ENCODE measurements at places on chromosomes 11 and 22.

GRCh38 chr22:32839831-32840584, 38.5 kb downstream of the TIMP3 start:
- DNase-seq = no peak

DNA sequence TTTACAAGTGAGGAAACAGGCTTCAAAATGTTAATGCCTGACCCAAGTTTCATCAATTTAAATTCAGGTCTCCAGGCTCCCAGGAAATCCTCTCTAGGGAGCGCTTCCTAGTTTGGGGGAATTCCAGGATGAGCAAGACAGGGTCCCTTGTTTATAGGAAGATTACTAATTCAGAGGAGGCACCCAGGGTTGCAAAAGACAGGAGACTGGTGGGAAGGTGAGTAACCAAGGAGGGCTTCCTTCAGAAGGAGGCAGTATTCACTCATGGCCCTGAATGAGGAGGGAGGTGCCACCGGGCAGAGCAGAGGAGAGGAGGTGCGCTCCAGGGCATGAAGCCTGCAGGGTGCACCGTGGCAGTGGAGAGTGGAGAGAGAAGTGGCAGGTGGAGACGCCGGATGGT, 1.6 kb downstream of the TMEM132A start:
- DNase-seq = no peak

DNA sequence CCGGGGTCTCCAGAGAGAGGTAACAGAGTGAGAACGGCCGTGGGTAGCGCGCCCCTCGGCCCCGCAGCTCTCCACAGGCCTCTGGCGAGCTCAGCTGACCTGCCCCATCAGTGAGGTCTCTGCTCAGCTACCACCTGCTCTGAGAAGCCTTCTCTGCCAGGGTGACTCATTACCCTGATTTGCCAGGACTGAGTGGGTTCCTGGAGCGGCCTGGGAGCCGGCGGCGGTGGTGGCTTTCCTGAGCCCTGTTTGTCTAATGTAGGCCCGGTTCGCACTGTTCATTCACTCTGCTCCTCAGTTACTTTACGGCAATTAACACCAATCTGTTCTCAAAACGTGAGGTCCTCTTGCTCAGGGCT, 351.0 kb upstream of the B3GAT1 start:
- peak; percentile 19 for DNase-seq

- no peak for DNase-seq
Observed at GRCh38 chr22:48372390-48372789, 1455.3 kb downstream of the BRD1 start.

- no peak for DNase-seq
Observed at GRCh38 chr11:67372321-67372992, 941 bp downstream of the CLCF1 start.

DNA sequence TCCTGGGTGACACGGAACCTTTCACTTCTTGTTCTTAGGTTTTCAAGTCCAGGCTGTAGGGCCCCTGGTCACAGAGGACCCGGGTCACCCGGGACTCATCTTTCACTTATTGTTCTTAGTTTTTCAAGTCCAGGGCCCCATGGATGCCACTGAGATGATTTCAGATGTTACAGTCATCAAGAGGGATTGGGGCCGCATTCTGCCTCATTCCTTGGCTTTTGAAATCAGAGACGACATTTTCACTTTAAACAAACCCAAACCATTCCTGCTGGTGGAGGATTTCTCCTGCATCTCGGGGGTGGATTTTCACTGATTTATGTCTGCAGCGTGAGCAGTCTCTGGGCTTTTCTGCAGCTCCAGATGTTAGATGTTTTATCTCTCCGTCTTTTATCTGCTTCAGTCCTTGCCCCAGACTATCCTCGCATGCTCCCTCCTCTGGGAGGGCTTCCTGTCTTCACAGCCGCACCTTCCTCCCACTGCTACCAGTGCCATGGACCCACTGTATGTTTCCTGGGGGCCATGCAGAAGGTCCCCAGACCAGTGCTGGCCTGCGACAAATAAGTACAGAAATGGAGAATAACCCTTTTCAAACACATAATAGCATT, 27.4 kb downstream of the FBLN1 start:
- no peak for DNase-seq

DNA sequence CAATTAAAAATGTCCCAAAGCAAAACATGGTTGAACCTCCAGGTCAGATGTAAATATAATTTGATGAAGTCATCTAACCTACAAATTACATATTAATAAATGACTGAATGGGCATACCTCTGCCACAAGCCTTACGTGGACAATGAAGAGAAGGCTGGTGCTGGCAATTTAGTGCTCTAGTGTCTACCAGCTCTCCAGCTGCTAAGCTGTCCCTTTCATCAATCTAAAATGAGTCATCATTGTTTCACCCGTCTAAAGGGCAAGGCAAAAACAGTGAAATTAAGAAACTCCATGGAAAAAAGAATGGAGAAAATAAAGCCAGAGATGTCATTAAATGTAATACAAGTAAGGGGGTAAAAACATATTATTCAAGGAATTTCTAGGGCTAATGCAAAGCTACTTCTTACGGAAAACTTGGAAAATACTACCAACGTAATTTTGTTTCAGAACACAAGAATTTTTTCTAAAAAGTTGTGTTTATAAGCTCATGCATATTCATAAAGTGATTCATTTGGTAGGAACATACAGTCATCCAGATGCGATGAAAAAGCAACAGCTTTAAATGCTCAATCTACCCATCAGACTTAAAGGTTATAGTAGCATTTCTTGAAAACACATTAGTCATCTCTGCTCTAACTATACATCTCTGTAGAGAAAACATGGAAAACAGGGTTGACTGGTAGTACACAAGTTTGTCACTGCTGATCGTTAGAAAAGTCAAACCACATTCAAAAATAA, 71.5 kb downstream of the SIK3 start:
- DNase-seq = no peak

DNA sequence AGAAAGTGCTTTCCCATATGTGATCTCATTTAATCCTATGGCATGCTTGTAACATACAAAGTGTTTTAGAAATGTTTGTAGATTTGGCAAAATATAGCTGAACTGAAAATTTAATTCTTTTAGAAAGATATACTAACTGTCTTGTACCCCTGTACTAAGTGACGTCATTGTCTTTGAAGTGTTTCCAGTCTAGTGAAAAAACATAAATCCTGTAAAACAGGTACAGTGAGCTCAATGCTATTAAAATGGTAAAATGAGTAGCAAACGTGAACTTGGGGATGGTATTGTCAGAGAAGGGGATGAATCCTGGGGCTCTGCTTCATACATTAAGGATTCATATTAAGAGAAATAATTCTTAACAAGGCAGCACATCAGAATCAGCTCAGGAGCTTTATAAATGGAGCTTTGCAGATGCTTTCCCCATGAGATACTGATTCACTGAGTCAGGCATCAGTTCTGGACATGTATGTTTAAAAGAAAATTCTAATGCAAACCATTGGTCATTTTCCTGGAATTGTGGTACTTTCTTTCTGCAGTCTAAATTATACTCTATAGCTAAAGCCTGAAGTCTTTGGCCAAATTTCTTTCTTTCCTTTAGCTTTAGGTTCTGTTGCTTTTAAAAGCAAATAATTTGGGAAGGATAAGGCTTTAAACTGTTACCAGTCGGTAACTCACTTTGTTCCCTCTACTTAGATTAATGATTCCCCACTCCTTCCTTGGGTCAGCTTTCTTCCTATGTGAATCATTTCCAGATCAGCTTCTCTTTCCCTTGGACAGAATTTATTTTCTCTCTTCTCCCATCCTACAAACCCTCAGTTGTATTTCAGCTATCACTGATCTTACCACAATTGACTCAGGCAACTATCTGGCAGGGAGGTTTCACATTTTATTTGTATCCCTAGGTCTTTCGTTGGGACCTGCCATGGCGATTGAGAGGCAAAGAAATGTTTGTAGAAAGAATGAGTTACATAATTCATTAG, 57.5 kb upstream of the DDI1 start:
- no peak for DNase-seq

DNA sequence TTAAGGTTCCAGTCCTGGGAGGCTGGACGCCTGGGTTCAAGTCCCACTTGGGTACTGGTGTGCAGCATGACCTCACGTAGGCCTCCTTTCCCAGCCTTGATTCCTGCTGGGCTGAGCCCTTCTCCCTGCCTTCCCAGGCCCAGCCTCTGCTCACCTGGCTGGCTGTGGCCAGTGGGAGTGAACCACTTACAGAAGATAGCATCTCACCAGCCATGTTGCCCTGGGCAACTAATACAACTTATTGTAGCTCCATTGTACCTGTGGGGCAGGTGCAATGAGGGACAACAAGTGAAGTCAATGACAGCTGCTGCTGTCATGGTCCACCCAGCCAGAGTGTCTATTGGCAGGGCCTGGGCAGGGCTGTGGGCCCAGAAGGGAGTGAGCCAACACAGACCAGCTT, 48.4 kb upstream of the MPEG1 start:
- no peak for DNase-seq

DNA sequence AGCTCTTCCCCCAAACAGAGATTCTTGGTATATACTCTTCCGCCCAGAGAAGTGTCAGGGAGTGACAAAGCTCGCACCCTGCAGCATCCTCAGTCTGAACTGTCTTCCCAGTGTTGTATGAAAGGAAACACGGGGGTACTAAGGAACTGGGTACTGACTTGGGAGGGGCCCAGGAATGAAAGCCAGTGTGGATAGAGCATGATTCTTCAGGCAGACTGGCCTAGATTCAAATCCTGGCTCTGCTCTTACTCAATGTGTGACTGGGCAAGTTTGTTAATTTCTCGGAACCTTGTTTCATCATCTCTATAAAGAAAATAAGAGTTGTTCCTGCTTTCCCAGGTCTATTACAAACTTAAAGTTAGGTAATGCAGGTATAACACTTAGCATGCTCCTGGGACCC, 266.0 kb upstream of the NARS2 start:
- DNase-seq = no peak

DNA sequence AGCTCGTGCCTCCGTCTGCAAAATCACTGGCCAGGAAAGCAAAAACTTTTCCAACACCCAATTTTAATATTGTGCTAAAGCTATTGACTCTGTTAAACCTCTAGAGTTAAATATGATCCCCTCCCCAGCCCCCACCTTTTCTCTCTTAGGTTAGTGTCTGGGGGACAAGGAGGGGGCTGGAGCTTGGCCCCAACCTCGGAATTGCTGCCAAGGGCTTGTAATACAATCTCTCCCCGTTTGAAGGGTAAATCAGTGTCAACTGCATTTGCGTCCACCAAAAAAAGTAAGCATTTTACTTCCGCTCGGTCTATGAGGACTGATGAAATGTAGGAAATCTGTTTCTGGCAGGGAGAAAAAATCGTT, at the start of gene GAS2:
TSS of gene GAS2 (plus strand) at position 287 of the 363 bp plus-strand sequence. CDS start 8,259 bp downstream, outside the sequence.
- DNase-seq = no peak

- no peak for DNase-seq
Observed at GRCh38 chr22:19880786-19881569, 26.3 kb upstream of the GNB1L start.

- DNase-seq = no peak
Observed at GRCh38 chr11:70595452-70595851, 197.1 kb downstream of the CTTN start.

- DNase-seq = no peak
Observed at GRCh38 chr11:17718510-17718962, 835 bp upstream of the MYOD1 start.

DNA sequence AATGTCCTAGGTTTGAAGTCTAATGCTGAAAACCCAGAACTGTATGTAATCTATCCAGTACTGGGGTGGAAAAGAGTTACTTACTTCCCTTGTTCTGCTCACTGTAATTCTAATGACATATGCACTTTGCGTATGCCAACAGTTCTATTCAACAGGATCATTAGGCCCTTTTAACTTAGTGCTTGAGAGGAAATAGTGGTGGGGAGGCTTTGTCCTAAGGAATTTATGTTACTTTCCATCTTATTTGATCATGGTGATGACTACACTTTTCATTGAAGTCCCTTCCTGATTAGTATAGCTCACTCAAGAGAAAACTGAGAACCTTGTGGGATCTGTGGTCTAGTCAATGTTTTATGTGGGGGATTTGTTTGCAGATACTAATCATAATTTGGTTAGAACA, 348.2 kb downstream of the GUCY1A2 start:
- DNase-seq = no peak

- DNase-seq = no peak
Observed at GRCh38 chr11:75820645-75821044, 5.6 kb downstream of the UVRAG start.

- no peak for DNase-seq
Observed at GRCh38 chr11:73414977-73415651, 38.9 kb downstream of the RELT start.

- DNase-seq = peak; percentile 60
Observed at GRCh38 chr11:64048042-64048854, 12.5 kb downstream of the FLRT1 start.

DNA sequence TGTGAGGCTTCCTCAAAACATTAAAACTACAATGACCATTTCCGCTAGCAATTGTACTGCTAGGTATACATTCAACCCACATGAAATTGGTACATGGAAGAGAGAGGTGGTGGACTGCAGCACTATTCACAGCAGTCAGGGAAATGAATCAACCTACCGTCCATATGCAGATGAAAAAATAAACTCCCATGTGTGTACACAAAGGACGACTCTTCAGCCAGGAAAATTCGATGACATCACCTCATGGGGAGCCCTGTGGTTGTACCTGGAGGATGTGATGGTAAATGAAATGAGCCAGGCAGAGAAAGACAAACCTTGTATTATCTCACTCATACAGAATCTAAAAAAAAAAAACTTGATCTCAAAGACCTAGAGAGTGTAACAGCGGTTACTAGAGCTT, 23.3 kb downstream of the RFPL3 start:
- DNase-seq = no peak

All from cerebellum (tissue), 4 donors.